Tongue (tissue), 3 donors: ENCODE measurements at places on chromosomes 5 and 9.

DNA sequence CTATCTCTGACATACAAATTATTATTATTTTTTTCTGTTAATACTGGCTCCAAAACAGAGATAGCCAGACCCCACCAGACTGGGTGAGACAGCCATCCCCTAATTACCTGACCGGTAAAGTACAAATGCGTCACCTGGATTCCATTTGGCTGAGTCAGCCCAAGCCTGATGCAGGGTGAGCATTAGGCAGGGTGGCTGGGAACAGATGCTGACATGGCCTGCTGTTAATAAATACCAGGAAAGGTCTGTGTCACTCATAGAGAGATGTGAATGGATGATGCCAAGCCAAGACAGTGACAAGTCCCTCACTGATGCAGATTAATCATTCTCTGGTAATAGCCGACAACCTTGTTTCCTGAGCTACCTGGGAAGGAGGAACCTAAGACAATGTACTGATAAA is 183.5 kb downstream of the TRIM32 start:
- DNase-seq: no peak

DNA sequence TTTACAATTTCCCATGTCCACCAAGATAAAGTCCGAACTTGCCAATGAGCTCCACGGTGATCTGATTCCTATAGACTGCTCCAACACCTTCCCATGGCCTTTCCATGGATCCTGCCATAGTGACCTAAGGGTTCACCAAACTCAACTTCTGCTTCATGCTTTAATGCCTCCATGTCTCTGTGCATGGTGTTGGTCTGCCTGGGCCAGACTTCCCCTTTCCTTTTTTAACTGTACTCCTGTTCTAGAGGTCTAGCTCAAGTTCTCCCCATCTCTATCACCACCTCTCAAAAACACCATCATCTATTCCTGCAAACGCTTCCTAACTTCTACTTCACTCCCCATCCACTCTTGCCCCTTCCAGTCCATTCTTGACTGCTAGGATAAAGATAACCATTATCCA is 14.8 kb upstream of the SMARCA2 start:
- no peak for DNase-seq

DNA sequence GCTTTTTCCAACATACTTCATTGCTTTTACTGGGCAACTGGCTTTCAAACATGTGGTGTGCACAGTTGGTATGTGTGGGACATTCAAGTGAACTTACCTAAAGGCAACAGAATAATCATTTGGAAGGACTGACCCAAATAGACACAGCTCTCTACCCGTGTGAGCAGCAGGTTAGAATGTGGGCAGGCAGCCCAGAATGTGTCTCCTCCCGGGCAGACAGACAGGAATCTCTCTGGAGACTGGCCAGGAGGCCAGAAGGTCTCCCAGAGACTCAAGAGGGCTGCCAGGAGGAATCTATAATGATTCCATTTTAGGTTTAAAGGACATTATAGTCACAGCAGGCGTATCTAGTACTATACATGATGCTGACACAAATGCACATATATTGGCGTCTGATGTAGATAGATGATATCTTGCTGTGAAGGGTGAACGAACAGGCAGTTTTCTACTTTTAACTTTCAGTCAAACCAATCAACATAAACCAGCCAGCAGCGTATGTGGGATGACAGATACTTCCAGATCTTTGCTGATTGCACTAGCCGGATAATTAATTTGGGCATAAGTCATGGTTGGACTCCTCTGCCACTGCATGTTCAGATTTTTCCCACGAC is 297.4 kb upstream of the ZNF608 start:
- peak; percentile 83 for DNase-seq

- peak; percentile 62 for DNase-seq
Measured at GRCh38 chr5:176573564-176574296, 24.6 kb downstream of the CDHR2 start.

- DNase-seq: peak; percentile 69
Measured at GRCh38 chr5:102511666-102512065, 12.9 kb upstream of the SLCO6A1 start.

DNA sequence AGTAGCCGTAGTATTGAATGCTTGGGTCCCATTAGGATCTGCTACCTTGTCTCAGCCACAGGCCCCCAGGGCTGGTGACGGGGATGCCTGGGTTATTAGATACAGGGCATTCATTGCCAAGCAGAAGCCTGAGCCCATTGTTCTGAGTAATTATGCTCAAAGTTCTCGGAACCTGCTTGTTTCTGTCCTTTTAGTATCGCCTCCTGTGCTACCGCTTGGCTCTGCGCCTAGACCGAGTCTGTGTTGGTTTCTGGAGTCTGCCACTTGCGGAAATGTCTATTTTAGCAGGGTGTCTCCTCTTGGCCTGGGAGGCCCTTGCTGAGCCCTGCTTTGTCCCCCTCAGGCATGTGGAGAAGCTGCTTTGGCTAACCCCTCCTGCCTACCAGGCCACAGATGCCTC is 506.1 kb downstream of the BNC2 start:
- no peak for DNase-seq

- no peak for DNase-seq
Measured at GRCh38 chr9:2884308-2884707, 40.4 kb upstream of the PUM3 start.

DNA sequence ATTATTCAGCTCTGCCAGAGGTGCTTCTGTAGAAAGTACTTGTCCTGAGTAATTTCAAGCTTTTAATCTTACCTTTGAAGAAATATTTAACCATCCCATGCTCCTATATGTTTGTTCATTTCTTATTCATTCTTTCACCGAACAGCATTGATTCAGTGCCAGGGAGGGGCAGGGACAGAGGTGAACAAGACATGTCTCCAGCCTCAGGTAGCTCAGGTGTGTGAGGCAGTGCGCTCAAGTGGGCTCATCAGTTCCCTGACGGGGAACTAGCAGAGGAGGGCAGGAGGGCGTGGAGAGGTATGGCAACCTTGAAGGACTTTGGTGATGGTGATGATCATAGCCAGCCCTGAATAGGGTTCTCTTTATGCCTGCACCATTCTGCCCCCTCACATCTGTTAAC is 25.9 kb downstream of the ERGIC1 start:
- no peak for DNase-seq

DNA sequence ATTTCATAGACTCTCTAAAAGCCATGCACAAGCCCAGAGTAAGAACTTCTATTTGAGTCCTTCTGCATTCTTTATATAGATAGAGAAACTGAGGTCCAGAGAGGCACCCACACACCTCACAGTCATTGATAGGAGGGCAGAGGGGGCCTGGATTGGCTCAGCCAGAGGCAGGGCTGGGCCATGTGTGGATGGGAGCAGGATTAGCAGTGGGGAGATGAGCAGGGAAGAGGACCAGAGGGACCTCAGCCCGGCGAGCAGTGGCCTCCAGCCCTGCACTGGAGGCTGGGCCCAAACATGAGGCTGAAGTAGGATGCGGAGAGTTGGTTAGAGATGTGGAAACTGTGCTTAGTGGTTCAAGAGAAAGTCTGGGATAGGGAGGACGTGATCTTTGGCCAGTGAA is 34.0 kb downstream of the PPARGC1B start:
- no peak for DNase-seq

DNA sequence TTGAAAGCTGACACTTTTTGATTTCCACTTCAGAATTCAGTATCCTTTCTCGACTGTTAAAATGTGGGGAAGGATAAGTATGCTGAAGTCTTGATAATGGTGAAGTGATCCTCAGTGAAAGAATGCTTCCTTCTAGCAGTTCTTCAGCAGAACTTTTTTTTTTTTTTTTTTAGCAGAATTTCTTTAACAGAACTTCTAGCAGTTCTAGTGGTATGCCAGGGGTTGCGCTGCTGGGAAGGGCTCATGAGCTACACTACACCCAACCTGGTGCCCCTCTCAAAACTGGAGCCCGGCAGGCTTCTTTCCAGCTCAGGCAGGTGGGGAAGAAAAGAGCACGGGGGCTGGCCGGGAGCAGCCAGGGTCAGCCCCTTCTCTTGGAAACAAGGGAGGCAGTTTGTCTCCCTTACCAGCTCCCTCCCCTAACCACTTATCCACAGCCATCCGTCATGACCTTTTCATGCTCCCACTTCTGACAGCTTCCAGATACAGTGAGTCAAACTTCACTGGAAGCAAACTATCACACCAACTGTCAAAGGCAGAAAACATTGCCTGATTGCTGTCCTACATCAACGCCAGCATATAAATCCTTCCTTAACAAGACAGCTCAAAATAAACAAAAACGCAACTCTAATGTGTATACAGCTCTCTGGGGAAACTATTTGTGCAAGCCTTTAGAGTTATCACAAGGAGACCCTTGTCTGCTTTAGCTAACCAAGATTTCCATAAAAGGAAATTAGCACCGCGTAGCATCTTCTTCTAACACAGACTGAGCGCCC is 211.5 kb downstream of the GAPVD1 start:
- peak; percentile 63 for DNase-seq

DNA sequence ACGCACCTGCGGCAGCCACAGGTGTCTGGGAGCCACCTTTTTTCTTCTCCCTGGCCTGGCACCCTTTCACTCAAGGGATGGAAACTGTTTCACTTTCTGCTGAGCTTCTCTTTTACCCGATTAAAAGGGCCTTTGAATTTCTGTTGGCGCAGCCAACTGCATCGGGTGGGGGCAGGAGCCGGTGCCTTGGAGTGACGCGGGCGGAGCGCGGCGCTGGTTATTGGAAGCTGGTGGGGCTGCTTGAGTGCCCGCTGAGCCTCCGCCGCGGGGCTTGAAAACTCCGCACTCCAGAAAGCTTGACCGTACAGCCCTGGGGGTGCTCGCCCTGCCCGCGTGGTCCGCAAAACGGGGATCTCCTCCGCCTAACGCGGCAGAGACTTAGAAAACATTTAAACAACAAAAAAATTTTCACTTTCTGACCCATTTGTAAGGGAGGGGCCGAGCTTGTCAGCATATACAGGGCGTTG is 52.0 kb upstream of the TJP2 start:
- peak; percentile 73 for DNase-seq

GRCh38 chr5:126515337-126515736 is 79.7 kb downstream of the ALDH7A1 start:
- no peak for DNase-seq

DNA sequence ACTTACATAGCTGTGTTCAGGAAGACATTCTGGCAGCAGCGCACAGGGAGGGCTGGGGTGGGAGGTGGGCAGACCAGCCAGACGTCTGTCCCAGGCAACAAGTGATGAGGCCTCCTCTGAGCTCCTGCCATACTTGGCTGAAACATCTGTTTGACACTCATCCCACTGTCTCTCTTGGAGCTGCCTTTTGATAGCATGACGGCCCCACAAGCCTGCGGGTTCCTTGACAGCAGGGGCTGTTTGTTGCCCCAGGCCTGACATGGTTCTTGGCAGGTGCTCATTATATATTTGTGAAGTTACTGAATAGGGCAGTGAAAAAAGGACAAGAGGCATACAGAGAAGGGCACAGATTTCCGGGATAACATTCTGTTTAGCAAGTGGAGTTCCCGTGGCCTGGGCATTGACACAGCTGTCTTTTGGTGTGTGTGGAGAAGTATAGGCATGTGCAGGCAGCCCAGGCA is 22.2 kb upstream of the B4GALT1 start:
- DNase-seq: peak; percentile 78

DNA sequence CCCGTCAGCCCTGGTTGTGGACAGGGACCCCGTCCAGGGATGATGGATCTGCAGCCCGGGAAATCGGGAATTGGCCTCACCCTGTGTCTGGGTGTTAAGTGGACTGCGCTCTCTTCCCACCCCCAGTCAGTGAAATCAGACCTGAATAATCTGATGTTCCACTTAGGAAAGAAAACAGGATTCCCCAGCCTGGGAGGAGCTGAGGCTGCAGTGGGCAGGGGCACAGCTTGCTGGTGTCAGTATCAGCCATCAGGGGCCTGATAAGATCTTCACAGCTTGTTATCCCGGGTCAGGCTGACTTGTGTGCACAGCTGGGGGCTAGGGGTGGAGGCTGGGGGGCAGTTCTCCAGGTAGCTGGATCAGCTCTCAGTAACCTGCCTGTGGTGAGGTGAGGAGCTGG is 29.1 kb downstream of the LMX1B start:
- DNase-seq: no peak

GRCh38 chr5:110476164-110476563 is 250.3 kb downstream of the TMEM232 start:
- DNase-seq: no peak

GRCh38 chr5:14171621-14172020 is 28.5 kb downstream of the TRIO start:
- no peak for DNase-seq

DNA sequence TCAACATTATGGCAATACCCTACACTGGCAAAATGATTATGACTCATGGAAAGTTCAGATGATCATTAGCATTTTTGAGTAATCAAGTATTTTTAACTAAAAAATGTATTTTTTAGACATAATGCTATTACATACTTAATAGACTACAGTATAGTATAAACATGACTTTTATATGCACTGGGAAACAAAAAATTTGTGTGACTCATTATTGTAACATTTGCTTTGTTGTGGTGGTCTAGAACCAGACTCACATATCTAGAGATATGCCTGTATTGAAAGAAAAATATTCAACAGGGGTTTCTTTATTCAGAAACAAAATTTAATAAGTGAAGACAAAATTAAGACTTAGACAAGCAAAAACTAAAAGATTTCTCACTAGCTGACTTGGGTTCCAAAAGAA is 385.3 kb upstream of the RIOK2 start:
- DNase-seq: no peak

- no peak for DNase-seq
Measured at GRCh38 chr5:139946440-139946839, 96.7 kb downstream of the NRG2 start.

DNA sequence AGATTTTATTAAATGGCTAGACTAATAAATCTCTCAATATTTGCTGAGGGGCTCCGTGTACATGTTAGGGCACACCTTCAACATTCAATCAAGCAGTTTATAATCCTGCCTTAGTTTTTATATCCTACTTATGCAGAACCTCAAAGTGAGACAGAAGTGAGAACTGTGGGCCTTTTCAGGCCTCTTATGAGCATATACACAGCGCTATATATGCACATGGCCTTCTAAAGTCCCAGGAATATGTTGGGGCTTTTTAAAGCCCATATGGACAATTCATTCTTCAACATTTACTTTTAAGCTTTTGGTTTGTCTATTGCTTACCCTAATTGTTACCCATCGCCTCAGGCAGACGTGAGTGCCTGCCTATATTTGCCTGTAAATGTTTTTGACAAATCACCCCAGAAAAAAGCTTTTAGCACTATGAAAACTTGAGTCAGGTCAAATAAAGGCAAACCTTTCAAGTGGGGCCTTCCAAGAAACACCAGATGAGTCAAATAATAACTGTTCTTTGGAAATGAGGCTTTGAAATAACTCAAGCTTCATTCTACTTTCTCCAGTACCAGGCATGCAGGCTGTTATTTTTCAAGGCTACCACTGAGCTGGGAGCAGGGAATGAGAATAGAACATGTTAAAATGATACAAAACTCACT is 58.2 kb downstream of the ESM1 start:
- no peak for DNase-seq

GRCh38 chr5:143231416-143231815 is 172.1 kb downstream of the NR3C1 start:
- DNase-seq: no peak
